ENCODE measurements at places on chromosomes 11 and 22.

DNA sequence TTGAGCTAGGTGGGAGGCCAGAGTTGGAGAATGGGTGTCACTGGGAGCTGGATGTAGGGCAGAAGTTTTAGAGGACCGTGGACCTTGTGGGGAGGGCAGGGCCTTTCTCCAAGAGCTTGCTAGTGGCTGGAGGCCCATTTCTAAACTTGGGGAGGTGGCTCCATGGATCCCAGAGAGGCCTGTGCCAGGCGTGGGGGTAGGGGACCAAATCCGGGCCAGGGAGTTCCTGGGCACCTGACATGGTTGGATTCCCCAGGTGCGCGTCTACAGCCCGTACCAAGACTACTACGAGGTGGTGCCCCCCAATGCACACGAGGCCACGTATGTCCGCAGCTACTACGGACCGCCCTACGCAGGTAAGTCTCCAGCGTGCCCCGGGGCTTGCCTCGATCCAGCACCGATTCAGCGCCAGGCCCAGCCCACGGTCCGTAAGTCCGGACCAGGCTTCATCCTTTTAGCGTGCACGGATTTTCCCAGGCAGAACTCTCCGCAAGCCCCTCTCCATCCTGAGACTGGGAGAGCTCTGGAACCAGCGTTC lies 14.2 kb downstream of the PLEKHB1 start:
- DNase-seq = no peak

- DNase-seq = no peak
Measured at GRCh38 chr11:120854988-120855387, 168.9 kb upstream of the TBCEL start.

DNA sequence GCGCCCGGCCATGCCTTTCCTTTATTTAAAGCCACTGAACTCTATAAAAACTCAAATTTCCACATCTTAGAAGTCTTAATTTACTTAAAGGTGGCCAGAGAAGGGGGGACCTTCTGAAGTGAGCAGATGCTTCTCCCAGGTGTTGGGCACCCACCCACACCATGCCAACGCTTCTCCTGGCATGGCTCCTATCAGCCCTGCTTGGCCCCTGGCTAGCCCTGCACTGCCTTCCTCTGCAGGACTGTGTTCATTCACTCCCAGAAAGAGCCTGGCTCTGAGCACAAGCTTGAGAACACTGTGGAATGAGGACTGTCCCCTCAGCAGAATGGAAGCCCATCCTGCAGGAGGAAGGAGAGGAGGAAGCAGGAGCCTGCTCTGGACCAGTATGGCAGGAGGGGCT lies 34.6 kb upstream of the ARFGAP3 start:
- DNase-seq = no peak

GRCh38 chr11:87122852-87123251 lies 85.1 kb downstream of the TMEM135 start:
- no peak for DNase-seq

DNA sequence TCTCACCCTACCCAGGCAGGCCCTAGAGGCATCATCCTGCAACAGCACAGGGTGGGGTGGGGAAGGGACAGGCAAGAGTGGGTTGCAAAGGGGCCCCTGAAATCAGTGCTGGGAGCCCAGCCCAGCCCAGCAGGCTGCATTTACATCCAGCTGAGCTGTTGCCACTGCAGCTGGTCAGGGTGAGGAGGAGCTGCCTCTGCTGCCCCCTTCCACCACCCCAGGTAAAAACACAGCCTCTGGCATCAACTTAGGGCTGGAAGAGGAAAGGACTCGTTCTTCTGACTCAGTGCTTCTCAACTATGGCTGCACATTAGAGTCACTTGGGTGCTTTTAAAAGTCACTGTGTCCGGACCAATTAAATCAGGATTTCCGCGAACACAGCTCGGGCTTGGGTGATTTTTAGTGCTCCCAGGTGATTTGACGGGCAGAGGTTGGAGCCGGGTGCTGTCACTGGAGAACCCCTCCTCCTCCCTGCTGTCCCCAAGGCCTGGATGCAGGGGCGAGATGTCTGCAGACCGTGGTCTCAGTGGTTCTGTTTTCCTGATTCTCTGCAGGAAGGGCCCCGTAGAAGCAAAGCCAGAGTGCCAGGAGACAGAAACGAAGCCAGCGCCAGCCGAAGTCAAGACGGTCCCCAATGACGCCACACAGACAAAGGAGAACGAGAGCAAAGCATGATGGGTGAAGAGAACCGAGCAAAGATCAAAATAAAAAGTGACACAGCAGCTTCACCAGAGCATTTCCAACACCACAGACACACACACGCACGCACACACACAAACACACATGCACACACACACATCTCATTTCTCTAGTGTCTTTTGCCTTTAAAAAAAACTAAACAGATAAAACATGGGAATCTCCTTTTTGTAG lies 39.4 kb upstream of the TTC12 start:
- DNase-seq = peak; percentile 13

GRCh38 chr22:39913321-39913720 lies 12.4 kb downstream of the GRAP2 start:
- DNase-seq = no peak

- no peak for DNase-seq
Measured at GRCh38 chr11:22555881-22556280, 69.7 kb downstream of the FANCF start.

DNA sequence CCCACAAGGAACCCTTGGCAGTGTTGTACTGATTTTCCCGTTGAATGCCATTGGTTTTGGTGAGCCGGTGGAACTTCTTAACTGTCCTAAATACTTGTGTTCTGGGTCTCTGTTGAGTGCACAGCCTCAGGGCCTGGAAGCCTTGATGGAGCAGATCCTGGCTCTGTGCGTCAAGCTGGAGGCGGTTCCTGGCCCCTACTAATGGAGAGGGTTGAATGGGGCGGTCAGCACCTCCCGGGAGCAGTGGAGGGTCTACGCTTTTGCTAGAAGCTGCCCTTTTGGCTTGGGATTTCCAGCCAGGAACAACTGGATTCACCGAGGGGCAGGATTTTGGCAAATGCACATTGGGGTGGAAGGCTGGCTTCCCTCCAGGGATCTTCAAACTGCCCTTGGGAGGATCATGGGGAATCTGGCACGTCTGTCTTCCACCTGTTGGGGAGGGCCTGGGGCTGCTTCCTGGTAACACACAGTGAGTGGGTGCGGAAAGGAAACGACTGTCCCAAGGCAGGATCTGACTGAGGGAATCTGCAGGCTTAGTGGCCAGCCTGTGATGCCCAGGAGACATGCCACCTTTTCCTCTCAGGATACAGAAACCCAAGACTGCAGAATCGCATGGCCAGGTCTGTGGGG lies 6.9 kb upstream of the OSBPL5 start:
- DNase-seq = no peak

GRCh38 chr22:32723643-32724042 lies 77.9 kb upstream of the TIMP3 start:
- DNase-seq = no peak

- DNase-seq = no peak
Measured at GRCh38 chr11:57049749-57050148, 61.0 kb downstream of the OR5AK2 start.

GRCh38 chr22:29994943-29995342 lies 85.3 kb upstream of the HORMAD2 start:
- no peak for DNase-seq

- DNase-seq = no peak
Measured at GRCh38 chr11:68037411-68038225, 1.2 kb upstream of the TCIRG1 start.

DNA sequence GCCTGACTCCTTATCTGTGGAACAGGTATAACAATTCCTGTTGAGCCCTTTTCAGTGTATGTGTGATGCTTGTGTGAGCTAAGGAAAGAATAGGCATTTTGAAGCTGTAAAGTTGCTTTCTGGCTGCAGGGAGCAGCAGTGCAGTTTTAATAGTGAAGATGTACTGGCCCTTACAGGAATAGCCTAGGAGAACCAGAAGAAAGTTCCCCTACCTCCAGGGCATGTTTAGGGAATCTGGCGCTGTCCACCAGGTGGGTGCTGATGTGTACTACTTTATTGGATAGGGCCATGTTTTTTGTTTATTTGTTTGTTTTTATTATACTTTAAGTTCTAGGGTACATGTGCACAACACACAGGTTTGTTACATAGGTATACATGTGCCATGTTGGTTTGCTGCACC lies 11.5 kb downstream of the BMAL1 start:
- DNase-seq = no peak

GRCh38 chr11:116688202-116688540 lies 84.6 kb downstream of the BUD13 start:
- no peak for DNase-seq

DNA sequence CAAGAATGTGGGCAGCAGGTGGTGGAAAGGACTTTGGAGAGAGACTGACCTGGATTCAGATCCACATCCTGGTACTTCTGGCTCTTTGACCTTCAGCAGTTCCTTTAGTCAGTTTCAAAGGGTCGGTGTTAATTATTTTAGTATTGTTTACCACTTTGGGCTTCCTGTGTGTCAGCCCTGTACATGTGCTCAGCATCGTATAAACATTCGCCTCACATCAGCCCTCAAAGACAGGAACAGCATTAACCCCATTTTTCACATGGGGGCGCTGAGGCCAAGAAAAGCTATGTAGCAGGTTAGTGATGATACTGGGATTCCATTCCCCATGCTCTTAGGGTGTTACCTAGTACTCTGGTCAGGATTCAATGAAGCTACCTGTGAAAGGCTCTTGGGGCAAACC lies 72.1 kb upstream of the YWHAH start:
- no peak for DNase-seq

DNA sequence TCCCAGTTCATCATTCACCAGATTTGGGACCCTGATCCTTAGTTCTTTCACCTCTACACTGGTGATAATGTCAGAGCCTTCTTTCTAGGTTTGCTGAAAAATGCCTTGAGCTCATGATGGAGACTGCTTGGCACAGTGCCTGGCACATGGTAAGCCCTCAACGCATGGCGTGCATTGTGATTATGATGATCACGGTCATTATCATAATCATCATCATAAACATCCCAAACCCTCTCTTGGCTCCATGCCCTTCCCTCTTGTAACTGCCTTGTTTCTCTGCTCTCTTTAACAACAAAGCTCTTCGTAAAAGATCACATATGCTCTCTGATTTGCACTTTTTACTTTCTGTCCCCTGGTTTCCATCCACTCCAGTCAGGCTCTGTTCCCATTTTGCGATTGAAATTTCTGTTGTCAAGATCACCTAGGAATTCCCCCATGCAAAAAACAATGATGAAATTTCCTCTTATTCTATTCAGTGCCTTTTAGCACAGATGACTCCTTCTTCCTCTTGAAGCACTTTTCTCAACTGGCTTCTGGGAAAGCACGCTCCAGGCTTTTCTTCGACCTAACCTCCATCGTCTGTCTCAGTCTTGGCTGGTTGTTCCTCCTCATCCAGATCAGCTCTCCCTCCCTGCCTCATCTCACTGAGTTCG lies 479.1 kb downstream of the OPCML start:
- no peak for DNase-seq
